NCI-H1105 treated with DMSO at 0.1 percent for 48 hours (cell line): ENCODE measurements at places on chromosomes 12 and 14.

DNA sequence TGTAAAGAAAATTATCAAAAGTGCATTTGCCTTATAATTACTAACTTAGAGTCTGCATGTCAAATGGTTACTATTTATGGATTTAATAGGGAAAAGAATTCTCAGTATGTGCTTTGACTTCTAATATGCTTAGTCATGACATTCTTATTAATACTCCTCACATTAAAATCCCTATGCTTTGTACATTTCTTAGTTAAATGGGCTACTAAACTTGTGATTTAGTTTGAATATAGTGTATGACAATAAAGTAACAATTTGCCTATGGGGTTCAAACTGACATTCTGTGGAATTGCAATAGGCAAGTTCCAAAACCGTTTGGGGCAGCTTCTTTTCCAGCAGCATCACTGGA lies 361.9 kb upstream of the TMTC1 start:
- no peak for DNase-seq

GRCh38 chr14:102479777-102480176 lies 29.8 kb downstream of the ANKRD9 start:
- DNase-seq, result peak; percentile 47

DNA sequence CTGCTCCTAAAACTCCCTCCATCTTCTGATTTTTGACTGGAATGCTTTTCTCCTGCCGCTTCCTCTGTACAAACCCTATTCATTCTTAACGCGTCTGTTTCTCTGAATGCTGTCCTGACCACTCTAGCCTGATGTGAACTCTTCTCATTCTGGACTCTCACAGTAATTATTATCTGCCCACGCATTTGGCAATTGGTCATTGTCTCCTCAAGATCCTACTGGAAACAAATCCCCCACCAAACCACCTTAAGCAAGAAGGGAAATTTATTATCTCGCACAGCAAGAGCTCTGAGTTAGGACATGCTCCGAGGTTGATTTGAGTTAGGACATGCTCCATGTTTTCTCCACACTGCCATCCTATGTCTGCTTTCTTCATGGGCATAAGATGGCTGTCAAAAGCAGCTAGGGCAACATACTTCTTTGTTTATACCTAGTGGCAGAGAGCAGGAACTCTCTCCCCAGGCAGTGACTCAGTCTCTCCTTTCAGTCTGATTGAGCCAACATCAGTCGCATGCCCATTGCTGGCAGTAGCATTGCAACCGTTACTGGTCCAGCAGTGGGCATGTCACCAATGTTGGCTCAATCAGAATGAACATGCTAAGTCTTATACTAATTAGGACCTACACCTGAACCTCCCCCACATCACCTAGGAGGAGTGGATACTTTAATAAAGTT lies 102.2 kb downstream of the SSPN start:
- DNase-seq, result no peak

GRCh38 chr12:15163030-15163976 lies 57.9 kb downstream of the RERG start:
- DNase-seq, result peak; percentile 42

DNA sequence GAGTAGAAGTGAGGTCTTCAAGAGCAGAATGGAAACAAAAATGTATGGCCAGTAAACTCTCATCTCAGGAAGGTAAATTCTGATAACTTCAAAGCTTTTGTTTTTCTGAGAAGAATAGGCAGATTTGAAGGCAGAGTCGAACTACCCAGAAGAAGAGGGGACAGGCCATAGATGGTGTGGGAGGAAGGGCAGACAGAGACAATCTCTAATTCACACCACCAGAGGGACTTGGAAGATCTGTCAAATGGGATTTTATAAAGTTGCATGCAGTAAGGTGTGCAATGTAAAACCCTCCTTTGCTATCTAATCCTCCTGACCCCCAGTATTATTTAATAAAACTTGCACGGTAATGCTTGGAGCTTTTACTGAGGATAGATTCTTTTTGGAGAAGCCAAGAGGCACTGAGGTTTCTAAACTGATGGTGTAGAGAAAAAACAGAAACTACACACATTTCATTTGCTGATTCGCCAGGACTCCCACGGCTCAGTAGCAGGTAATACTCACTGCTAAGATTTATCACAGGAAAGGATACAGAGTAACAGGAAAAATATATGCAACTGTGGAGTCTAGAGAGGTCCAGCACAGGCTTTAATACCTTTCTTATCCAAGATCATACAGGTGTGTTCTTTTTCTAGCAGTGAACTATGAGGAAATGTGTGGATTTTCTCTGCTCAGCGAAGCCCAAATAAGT lies 18.3 kb downstream of the SLC38A2 start:
- no peak for DNase-seq

GRCh38 chr14:66375046-66375964 lies 110.9 kb upstream of the CCDC196 start:
- no peak for DNase-seq

DNA sequence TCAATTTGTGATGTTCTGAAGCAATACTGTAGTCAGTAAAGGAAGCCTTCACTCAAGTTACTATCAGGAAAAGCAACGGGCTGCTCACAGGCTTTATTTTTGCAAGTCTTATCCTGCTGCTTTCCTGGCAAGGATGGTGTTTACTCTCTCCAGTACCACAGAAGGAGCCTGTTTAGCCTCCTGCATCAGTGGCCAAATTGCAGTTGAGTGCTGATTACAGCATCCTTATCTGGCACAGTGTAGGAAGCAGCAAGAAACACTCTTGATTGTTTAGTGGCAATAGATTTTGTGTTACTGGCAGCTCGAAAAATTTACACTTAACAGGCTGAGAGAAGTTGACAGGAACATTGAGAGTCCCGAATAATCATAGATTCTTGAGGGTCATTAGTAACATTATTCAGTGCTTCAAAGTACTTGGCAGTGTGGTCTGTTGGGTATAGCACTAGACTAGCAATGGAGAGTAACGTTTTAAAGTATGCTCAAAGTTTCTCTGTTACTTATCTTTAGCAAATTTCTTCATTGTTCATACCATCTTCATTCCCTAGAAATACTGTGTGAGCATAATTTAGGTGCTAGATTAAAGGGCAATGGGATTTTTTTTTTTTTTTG lies 11.7 kb downstream of the TULP3 start:
- DNase-seq, result peak; percentile 80

DNA sequence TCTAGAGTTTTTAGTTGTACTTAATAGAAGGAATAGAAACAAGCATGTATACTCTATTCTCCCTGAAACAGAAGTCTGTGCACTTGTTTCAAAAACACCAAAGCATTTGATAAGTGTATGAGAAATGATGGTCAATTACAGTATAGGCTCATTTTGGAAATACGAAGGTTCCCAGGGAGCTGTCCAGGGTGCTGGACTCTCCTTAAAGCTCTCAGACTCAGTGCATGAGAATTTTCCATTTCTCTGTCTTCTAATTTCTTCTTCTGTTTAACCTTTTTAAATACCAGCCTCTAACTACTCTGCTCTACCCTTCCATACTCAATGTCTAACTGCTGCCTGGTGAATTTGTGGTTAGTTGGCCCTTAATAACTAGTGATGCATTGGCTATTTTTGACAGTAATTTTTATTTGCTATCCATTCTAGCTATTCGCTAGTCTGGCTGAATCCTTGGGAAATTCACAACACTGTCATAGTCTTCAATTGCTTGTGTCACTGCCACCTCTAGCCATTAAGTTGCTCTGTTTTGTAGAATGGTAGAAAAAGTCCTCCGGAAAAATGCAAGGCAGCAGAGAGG lies 229.2 kb downstream of the NRXN3 start:
- DNase-seq, result no peak

DNA sequence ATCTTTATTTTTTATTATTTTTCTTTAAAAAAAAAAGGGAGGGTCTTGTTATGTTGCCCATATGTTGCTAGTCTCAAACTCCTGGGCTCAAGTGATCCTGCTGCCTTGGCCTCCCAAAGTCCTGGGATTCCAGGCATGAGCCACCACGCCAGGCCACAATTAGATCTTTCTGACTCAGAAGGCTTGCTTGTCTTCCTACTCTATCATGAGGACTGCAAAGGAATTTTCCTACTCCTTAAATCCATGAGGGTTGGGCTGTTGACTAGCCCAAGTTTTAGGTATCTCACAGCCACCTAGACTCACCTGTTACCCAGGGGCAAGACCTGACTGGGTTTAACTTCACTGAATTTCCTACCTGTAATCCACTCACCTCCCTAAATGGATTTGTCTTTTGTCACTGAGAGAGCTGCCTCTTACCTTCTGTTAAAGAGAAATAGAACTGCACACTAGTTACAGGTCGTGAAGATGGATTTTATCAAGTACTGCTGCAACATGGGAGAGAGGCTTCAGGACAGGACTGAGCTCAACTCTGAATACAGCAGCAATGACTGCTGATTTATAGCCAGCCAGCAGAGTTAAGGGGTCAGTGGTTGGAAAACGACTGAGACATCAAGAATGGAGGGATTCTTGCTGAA lies 72.3 kb downstream of the B4GALNT3 start:
- no peak for DNase-seq

DNA sequence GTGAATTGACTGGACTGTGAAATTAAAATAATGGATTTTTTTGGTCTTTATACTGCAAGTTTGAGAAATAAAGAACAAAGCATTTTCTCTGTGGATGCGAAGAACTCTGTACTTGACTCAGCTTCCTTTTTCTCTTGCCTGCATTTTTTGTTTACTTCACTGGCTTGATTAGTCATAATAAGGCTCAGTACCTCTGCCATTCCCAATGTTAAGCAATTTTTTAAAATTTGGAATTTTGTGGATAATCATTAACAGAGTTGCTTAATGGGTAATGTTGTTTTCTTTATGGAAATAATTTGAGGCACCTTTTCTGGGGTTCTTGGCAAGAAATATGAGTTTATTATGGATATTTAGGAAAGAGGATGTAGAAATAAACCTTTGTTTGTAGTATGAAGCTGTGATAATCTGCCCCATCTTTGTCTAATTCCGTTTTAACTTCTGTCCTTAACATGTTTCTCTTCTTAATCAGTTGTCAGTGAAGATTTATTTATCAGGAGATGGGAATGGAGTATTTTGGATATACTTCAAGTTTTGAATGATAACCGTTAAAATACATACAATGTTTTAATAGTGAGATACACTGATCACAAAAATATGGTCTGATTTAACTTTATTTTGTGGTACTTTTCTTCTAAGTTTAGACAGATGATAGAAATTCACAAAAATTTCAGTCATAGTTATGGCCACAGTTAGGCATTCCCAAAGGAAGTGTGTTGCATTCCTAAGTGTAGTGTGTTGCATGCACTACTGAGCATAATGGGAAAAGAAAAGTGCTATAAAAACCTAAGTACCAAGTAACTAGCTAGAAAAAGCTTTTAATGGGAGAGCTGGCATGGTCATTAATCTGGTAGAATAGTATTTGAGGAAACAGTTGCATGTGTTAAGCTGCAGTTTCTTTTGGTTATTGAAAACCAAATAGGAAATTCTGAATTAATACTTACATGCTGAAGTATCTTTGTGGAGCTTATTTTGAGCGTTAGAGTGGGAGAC lies 27.7 kb downstream of the WNK1 start:
- no peak for DNase-seq

GRCh38 chr12:51920046-51920445 lies 12.7 kb downstream of the ACVRL1 start:
- no peak for DNase-seq

DNA sequence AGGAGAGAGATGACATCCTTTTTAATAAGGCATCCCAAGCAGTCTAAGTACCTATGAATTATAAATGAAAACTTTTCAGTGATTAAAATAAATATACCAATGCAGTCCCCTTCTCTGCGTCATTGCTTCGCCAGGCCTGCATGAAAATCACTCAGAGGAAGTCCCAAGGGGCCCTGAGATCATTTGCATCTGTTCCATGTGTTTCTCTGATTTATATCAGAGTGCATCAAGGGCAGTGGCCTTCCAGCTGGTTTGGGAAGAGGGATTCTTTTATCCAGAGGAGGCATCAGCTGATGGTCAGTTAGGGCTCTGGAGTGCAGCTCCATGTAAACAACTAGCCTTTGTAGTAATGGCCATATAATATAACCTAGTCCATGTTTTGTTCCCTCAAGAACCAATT lies 210.1 kb downstream of the RGS6 start:
- no peak for DNase-seq

DNA sequence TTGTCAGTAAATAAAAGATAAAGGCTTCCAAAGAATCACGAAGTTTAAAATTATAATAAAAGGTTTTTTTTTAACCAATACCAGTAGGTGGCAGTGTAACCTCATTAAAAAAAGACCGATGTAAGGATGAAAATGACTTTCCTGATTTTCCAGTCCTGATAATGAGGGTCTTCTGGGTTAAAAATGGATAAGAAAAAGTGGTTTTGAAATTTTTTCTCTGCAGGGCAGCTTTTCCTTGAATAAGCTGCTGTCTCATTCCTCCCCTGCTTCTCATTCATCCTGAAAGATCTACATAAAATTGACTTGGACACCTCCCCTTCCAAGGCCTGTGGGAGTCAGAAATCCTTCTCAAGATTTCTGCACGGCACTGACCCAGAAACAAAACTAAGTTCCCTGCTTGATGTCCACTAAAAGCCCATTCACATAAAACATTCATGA lies 58.9 kb upstream of the FBXO33 start:
- DNase-seq, result peak; percentile 44

- no peak for DNase-seq
Measured at GRCh38 chr14:73780391-73780790, 66.2 kb upstream of the PNMA1 start.
